ENCODE measurements at places on chromosomes 4 and X.

GRCh38 chr4:185463541-185463940 lies 8.0 kb downstream of the CCDC110 start:
- no peak for DNase-seq
- H3K4me1 ChIP-seq, result no peaks in the 10 kb centered on the region
- no peaks in the 10 kb centered on the region for H3K27me3 ChIP-seq
- no peaks in the 10 kb centered on the region for H3K36me3 ChIP-seq

DNA sequence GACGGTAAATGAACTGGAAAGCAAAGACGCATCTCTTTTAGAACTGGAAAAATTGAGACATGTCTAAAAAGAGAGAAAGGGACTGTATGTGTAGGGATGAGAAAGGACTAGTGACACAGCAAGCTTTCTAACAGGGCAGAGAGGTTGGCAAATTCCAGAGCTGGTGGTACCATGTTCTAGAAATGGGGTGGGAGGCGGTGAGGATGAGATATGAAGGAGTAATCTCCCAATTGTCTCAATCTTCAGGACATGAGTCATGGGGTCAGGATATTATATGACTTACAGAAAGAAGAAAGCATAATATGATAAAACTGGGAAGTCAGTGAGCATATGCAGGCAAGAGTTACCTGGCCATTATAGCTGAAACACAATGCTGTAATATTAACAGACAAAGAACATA lies 14.2 kb downstream of the TAB3 start:
- no peaks in the 10 kb centered on the region for H3K36me3 ChIP-seq
- H3K27ac ChIP-seq, result no peak overlapping the region
- no peaks in the 10 kb centered on the region for H3K27me3 ChIP-seq
- no peak overlapping the region for H3K4me3 ChIP-seq

DNA sequence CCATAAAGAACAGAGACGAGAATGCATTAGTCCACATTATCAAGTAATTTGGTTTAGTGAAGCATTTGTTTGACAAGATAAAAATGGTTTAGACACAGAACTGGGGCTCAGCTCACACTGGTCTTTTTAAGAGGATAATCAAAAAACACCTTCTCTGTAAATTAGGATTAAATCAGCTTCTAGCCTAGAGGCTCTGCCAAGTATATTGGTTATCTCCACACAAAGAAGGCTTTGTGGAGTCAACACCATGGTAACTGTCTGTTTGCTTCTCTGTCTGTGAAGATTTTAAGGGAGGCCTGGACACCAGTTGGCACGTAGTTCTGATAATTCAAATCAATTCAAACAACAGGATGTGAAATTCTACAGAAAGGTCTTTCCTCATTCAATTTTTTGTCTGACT lies 687.0 kb downstream of the DMD start:
- no peaks in the 10 kb centered on the region for H3K36me3 ChIP-seq
- no peaks in the 10 kb centered on the region for H3K27me3 ChIP-seq
- no peak for DNase-seq
- no peaks in the 10 kb centered on the region for H3K4me1 ChIP-seq
- H3K27ac ChIP-seq, result no peak overlapping the region

- H3K27me3 ChIP-seq, result no peaks in the 10 kb centered on the region
- DNase-seq, result no peak
- H3K4me1 ChIP-seq, result no peaks in the 10 kb centered on the region
Observed at GRCh38 chrX:150199803-150200202, 163.3 kb upstream of the MAMLD1 start.
